Calu3 (cell line): ENCODE measurements at places on chromosomes 3 and 15.

GRCh38 chr15:57586661-57587424 lies 4.9 kb upstream of the MYZAP start:
- DNase-seq = no peak

GRCh38 chr3:75192146-75192616 lies 471.9 kb upstream of the FRG2C start:
- DNase-seq = peak; percentile 59

DNA sequence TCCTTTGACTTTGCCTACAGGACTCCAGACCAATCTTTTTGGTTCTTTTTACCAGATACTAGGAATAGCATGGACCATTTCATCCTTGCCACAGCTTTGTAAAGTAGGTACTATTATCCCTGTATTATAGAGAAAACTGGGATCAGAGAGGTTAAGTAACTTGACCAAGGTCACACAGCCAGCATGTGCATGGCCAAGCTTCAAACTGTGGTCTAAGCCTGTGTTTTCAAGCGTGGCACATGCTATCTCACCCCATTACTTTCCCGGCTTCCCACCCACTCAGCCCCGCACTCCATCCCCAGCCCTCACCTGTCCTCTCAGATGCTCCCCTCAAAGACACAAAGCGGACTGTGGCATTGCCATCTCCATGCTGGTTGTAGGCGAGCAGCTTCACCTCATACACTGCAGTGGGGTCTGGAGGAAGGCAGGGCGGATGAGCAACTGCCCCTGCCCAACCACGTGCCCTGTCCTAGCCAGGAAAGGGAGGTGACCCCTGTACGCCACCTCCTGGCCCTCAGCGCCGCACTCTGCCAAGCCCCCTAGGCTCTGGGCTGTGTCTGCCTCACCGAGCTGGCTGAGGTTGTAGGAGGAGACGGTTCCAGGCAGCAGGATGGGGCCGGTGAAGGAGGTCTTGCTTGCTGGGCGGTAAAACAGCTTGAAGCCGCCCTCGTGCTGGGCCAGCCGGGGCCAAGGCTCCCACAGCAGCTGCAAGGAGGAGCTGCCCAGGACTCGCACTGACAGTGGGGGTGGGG lies 25.7 kb downstream of the RNU5B-1 start:
- no peak for DNase-seq

- no peak for DNase-seq
Observed at GRCh38 chr3:109336291-109336861, 970 bp downstream of the DPPA4 start.

GRCh38 chr15:71734709-71735384 lies 75.5 kb upstream of the NR2E3 start:
- no peak for DNase-seq

GRCh38 chr15:98787936-98788757 lies 139.8 kb downstream of the IGF1R start:
- no peak for DNase-seq

GRCh38 chr15:76584868-76585575 lies 248.4 kb downstream of the ISL2 start:
- DNase-seq = no peak

GRCh38 chr3:35500641-35501350 lies 138.5 kb upstream of the ARPP21 start:
- no peak for DNase-seq

GRCh38 chr15:67148196-67148701 lies 82.8 kb downstream of the SMAD3 start:
- DNase-seq = peak; percentile 72

GRCh38 chr15:31086344-31086743 lies 15.2 kb downstream of the TRPM1 start:
- no peak for DNase-seq

- DNase-seq = no peak
Observed at GRCh38 chr3:157752554-157752953, 249.3 kb upstream of the VEPH1 start.

DNA sequence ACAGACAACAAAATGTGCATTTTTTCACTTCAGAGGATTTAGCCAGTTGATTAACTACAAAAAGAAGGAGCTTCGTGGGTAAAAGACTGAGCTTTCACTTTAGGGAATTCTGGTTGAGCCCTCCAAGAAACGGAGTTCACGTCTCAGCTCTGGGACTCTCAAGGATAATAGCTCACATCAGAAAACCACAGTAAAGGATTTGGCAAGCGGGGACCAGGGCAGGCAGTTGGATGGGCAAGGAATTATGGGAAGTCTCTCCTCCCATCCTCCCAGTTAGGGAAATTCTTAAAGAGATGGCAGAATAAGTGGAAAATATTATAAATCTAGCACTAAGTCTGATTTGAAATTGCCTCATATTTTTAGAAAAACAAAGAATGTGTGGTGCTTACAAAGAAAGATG lies 188.3 kb upstream of the EOMES start:
- no peak for DNase-seq

DNA sequence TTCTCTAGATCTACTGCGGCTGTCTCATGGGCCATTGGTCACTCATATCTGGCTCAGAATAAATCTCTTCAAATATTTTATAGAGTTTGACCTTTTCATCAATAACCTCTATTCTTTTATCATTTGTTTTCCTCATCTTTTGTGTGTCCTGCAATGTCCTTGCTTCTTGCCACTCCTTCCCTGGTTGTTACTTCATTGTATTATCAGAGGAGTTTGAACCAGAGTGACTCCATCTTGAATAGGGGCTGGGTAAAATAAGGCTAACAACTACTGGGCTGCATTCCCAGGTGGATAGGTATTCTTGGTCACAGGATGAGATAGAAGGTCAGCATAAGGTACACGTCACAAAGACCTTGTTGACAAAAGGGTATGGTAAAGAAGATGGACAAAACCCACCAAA lies 9.9 kb upstream of the LPCAT4 start:
- DNase-seq = no peak

DNA sequence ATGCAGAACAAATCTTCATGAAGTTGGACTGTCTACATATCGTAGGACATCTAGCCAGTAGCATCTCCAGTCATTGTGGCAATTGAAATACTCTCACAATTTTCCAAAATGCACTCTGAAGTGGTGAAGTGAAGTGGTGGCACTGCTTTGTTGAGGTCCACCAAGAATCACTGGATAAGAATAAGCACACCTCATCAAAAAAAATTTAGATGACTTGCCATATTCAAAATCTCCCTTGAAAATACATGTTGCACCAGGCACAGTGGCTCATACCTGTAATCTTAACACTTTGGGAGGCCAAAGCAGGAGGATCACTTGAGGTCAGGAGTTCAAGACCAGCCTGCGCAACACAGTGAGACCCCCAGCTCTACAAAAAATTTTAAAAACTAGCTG lies 12.9 kb downstream of the HACD2 start:
- no peak for DNase-seq

DNA sequence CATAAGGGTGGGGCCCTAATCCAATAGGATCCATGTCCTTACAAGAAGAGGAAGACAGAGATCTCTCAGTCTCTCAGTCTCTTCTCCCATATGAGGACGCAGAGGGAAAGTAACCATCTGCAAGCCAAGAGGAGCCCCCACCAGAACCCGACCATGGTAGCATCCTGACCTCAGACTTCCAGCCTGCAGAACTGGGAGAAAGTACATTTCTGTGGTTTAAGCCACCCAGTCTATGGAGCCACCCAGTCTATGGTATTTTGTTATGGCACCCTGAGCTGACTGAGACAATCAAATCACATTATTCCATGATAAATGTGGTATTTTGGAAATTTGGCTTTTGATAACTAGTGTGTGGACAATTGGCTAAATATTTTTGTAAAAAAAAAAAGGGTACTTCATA lies 101.5 kb upstream of the TMC3 start:
- DNase-seq = no peak

- no peak for DNase-seq
Observed at GRCh38 chr3:129263161-129263910, 13.9 kb downstream of the COPG1 start.

DNA sequence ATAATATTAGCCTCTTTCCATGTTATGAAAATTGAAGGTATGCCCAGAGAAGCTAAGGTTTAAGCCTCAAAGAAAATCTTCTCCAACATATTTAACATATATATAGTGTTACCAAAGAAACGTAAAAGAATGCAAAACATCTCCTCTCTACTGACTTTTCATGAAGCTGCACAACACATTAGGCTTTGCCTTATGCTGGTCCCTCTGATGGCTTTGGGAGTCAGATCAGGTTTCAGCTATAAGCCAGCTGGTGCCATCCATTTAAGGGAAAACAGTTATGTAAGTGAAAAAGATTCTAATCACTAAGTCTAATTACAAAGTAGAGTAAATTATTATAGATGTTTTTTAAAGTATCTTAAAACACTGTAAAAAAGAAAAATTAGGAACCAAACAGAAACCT lies 410.5 kb downstream of the LSAMP start:
- DNase-seq = no peak

- DNase-seq = no peak
Observed at GRCh38 chr15:39407116-39407515, 173.8 kb upstream of the THBS1 start.

DNA sequence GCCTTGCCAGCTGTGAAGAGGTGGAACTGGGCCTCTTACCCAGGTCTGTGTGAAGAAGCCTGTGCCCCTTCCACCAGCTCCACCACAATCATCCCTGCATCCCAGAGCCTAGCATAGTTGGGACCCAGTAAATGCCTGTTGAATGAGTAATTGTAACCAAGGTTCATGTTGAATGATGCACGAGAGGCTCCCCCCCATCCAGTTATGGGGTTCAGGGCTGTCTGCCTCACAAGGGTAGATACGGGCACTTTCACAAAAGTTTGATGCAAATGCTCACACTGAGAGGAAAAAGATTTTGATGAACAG lies 29.5 kb upstream of the TSEN2 start:
- DNase-seq = no peak

DNA sequence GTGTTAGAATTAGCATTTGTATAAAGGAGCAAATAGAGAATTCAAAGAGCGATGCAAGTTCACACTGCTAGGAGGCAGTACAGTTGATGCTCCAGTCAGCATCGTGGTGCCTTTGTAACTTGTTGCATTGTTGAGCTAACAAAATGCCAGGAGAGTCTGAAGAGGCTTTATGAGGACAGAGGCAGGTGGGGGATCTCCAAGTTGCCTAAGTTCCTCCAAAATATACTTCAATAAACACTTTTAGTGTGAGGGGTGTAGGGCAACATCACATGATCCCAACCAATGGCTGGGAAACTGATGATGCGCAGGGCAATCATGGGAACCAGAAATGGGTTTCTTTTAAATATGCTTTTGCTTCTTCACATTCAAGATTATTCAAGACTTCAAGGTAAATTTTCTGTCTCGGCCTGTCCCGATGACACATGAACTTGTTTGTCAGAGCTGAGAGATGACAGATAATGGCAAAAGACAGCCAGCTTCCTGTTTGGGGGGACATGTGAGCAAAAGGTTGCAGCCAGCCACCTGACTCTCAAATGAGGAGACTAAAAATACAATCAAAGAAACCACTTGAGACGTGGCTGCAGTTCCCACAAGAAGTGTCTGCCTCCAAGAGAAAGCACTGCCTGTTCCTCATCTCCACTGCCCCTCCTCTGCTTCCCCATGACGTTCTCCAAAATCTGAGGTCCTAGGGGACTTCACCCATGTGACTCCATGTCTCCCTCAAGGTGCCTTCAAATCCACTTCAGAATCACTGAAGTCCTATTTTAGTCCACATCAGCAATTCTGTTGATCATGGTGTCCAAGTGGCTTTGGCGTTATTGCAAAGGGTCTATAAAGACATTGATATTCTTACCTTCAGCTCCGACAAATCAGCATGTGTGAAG lies 39.3 kb downstream of the KLHL6 start:
- no peak for DNase-seq

DNA sequence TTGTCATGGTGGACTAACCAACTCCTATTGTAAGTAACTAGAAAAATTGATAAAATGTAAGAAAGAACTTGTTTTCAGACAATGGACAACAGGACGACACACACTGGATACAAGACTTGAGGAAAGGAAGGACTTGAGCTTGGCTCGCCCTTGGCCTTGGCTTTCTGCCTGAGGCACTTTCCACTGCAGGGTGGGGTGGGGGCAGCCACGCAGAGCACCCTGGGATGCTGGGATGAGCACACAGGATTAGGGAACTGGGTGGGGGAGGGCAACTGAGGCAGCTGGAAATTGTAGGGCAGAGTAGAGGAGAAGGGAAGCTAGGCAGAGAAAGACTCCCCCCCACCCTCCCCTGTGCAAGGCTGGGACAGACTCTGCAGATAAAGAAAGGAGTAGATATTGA lies 25.5 kb upstream of the HHATL start:
- DNase-seq = no peak

- DNase-seq = peak; percentile 83
Observed at GRCh38 chr15:73240866-73241499, 127.8 kb downstream of the HCN4 start.

DNA sequence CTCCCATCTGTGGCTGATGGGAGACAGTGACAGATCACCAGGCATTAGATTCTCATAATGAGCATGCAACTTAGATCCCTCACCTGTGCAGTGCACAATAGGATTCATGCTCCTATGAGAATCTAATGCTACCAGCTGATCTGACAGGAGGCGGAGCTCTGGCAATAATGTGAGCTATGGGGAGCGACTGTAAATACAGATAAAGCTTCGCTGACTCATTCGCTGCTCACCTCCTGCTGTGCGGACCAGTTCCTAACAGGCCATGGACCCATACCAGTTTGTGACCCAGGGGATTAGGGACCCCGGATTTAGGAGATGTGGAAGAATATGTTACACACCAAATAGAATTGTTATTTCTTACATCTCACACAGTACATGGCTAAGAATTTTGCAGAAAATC lies 6.7 kb downstream of the ARGFX start:
- peak; percentile 66 for DNase-seq

- DNase-seq = no peak
Observed at GRCh38 chr3:87855616-87856015, 203.2 kb downstream of the CGGBP1 start.
